ENCODE measurements at places on chromosomes 3 and 15.

DNA sequence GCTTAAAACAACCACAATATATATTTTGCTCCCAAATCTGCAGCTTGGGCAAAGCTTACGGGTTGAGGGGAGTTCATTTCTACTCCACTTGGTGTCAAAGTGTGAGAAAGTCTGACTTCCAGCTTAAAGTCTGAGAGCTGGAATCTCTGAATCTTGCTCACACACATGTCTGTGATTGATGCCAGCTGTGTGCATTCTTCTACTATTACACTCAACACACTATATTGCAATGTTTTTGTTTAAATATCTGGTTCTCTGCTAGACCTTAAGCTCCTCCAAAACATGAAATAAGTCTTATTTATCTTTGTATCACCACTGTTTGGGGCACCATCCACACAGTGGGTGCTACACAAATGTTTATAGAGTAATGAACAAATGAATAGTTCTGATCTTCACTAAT is 36.7 kb upstream of the SECISBP2L start:
- DNase-seq = peak; percentile 87

DNA sequence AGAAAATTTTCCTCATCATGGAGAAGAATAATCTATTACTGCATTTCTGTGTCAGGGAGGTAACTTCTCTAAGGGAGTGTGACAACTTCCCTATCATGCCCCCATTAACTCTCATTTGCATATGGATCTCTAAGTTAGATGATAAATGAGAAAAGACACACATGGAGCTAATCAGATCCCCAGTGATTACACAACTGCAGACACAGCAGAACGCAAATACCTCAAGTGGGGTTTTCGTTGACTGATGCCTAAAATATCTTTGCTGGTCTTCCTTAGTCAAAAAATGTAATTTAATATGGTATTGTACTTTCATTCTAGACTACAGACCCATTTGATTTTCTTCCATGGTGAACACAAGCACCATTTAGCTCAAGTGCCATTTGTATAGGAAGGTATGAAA is 630.5 kb downstream of the TBL1XR1 start:
- DNase-seq = no peak

- no peak for DNase-seq
These were observed 2.6 kb upstream of the IL20RB start for GRCh38 chr3:136954980-136955780.

DNA sequence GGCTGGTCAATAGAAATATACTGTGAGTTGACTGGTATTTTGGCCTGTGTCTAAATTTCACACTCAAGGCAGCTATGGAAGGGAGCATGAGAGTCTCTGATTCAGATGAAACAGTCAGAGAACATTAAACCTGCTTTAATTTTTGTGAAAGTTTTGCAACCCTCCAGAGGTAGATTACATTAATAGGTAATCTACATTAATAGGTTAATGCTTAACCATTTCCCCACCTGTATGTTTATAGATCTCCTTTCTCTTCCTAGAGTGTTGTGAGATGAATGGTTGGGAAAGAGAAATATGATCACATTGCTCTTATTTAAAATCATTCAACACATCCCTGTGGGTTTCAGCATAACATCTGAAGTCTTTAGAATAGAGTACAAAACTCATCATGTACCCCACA is 586.9 kb upstream of the DPPA4 start:
- no peak for DNase-seq

DNA sequence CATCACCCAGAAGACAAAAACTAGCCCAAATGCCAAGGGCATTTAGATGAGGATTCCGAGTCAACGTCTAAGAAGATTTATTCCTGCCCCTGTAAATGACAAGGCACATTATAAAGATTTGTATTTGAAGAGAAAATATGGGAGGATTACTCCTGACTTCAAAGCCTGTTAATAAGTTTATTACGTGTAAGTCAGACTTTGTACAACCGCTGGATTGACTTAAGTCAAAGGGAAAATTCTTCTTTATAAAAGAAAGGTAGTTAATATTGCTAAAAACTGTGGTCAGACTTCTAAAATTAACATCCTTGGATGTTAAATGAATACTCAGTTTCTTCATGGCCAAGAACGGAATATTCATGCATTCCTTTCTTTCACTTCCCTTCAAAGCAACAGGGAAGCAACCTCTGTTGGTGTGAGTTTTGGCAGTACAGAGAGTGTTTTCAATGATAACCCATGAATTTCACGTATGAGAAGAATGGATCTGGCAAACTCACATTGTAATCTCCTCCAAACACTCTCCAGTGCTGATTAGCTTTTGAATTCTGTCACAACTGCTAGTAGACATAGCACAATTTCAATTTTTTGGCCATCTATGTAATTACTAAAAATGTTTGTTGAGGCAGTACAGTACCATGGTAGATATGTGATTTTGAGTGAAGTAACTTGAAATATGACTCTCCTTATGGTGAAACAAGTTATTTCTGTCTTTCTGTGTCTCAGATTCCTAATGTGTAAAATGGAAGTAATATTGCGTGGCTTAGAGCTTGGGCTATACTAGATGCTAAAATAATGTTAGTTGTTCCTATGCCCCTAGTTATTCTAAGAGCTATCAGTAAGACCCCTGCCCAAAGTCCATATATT is 62.0 kb downstream of the PLD1 start:
- no peak for DNase-seq

DNA sequence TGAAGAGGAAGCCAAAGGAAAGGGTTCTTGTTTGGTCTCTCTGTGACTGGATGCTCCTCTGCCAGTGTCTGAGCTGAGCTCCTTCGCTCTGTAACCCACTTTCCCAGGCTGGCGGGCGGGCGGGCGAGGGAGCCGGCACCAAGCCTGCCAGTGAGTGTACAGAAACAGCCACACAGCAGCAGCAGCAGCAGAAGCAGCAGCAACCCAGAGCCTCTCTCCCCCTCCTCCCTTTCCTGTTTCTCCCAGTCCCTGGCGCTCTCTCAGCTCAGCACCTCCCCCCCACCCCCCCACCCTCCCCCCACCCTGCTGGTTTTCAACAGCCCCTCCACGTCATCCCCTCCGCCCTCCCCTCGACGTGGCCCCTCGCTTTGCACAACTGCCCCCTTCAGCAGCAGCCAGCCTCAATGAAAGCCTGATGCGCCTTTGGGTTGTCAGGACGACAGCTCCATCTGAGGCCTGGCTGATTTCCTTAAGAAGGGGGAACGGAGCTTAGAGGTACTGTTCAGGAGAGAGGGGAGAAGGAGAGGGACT is at the start of gene LSAMP:
Gene LSAMP (minus strand): TSS at position 177 of the 531 bp plus-strand sequence.
- DNase-seq = no peak

GRCh38 chr3:9583792-9584191 is 30.2 kb upstream of the LHFPL4 start:
- DNase-seq = no peak

DNA sequence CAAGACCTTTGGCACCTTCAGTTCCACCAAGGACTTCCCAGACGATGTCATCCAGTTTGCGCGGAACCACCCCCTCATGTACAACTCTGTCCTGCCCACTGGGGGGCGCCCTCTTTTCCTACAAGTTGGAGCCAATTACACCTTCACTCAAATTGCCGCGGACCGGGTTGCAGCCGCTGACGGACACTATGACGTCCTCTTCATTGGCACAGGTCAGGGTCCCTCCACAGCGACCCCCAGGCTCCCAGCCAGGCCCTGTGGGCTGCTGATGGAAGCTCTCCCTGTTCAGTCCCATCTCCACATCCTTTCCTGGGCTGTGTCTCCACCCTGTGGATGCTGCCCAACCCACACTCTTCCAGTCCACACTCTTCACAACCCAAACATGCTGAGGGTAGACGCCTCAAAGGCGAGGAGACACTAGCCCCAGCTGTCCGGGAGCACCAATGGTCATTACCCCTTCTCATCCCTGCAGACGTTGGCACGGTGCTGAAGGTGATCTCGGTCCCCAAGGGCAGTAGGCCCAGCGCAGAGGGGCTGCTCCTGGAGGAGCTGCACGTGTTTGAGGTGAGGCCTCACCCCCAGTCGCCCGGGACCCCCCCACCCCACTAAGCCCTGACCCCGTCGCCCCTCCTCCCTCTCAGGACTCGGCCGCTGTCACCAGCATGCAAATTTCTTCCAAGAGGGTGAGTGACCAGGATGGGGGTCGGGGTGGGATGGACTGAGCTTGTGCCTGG is 4.3 kb upstream of the LSMEM2 start:
- peak; percentile 46 for DNase-seq

DNA sequence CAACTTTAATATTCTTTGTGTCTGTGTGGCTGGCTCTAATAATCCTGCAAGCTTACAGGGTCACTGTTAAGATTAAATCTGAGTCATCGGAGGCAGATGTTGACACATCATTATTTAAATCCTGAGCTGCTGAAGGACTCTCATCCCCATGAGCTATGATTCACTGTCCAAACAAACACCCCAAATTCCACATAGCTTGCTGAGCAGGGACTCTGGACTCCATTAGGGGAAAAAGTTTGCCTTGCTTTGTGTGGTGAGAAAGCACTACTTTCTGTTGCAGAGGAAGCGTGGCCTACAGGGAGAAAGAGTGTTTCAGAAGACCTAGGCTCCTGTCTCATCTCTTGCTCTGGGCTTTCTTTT is 213.7 kb downstream of the PDCD6IP start:
- peak; percentile 99 for DNase-seq

GRCh38 chr15:98955331-98955730 is 52.3 kb downstream of the PGPEP1L start:
- no peak for DNase-seq

DNA sequence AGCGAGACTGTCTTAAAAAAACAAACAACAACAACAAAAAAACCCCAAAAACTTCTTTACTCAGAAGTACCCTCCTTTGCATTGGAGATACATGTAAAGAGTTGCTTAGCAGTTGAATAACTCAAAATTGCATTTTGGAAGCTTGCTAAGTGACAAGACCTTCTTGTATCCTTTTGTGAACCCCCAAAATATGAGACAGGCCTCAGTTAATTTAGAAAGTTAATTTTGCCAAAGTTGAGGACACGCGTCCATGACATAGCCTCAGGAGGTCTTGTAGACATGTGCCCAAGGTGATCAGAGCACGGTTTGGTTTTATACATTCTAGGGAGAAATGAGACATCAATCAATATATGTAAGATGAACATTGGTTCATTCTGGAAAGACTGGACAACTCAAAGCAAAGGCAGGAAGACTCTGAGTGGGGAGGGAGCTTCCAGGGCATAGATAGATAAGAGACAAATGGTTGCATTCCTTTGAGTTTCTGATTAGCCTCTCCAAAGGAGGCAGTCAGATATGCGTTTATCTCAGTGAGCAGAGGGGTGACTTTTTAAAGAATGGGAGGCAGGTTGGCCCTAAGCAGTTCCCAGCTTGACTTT is 1.7 kb upstream of the ARF4 start:
- DNase-seq = no peak

DNA sequence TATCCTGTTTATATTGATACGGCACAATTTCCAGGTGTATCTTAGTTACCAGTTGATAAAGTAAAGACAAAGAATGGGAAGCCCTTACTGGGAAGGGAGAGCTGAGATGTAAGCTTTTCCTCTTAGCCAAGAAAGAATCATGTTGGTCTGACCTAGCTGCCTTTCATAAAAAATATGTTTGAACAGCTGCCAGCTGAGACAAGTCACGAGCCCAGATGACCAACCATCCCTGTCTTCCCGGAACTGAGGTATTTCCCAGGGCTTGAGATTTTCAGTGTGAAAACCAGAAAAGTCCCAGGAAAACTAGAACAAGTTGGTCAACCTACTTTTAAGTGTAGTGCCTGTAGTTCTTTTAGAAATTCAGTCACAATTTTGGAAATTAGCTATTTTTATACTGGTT is 3.6 kb upstream of the MYH15 start:
- peak; percentile 36 for DNase-seq

- no peak for DNase-seq
These were observed 15.1 kb upstream of the ZBTB47 start for GRCh38 chr3:42638339-42638842.

DNA sequence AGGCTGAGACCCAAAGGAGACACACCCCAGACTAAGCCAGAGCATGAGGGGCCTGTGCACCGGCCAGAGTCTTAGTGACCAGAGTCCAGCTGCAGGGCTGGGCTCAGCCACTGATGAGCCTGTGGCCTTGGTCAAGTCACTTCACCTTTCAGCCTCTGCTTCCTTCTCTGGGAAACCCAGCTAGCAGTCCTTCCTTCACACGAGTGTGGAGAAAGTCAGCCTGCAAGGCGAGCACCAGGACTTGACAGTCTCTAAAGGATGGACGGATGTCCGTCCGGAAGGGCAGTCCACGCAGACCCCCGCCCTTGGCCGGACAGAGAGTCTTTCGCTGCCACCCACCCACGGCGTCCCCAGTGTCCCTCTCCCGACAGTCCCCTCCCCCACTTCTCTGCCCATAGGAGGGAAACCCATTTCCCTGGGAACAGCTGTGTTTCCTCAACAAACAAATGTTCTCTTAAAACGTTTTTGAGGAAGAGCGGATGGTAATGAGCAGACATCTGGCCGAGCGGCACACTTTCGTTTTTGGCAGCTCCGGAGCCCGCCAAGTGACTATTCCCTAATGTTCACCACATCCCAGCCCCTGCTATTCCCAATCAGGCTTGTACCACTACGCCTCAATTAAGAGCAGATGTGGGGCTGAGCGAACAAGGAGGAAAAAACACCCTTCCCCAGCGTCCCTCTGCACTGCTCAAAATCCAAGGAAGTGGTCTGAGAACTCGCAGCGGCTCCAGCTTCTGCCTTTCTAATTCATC is 129.1 kb upstream of the SMAD3 start:
- DNase-seq = peak; percentile 58

DNA sequence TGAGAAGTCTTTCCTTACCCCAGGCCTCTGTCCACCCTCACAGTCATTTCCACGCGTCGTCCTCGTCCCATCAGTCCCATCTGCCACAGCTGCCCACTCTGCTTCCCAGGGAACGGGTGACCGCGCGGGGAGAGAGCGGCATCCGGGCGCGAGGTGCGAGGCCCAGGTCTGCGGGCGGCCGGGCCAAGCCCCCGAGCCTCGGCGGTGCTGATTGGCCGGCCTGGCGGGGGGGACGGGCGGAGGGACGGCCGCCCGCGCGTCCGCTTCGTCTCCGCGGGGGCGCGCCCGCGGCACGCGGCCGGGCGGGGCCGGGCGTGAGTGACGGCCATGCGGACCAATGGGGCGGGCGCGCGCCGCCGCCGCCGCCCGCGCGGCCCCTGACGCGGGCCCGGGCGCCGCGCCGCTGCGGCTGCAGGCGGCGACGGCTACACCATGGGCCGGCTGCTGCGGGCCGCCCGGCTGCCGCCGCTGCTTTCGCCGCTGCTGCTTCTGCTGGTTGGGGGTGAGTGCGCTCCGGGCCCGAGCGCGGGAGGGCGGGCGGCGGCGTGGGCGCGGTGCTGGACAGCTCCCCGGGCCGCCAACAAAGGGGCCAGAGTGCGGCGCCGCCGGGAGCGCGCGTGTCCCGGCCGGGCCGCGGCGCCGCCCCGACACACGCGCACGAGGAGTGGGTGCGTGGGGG is at the start of gene PODXL2:
Gene PODXL2 (plus strand): TSS at position 398 of the 679 bp plus-strand sequence. CDS start 35 bp downstream, at position 433.
- no peak for DNase-seq

DNA sequence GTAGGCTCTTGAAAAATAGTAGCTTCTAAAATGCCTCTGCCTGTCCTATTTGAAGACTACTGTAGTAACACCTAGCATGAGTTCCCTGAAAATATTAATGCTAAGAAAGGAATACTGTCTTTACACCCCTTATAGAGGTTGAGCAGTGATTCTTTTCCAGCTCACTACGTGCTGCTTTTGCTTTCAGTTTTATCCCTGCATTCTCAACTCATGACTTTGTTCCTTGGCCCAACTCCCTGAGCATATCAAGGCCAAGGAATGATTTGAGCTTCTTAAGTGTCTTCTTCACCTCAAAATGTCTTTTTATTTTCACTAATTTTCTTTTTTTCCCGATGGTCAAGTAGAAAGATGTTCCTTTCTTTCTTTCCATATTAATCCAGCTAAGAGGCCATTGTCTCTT is 16.5 kb upstream of the P2RY13 start:
- peak; percentile 66 for DNase-seq

Data from HCEC 1CT (cell line).